ENCODE measurements at places on chromosomes 1 and 21.

GRCh38 chr1:189662190-189662589 lies 815.5 kb downstream of the BRINP3 start:
- DNase-seq, result no peak

DNA sequence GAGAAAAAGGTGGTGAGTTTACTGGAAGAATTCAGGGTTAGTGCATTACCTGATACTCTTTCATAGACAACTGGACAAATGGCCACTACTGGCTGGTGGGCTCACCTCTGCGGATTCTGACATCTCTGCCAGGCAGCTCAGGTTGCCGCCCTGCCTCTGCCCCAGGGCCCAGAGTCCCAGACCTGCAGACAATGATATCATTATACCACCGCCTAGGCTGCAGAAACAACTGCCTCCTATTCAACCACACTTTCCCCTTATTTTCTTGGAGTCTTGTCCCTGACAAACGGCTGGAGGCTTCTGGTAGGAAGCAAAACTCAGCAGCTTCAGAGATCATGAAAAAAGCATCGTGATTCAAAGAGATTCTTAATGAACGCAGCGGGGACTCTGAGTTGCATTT lies 37.0 kb downstream of the IRF2BP2 start:
- no peak for DNase-seq

- no peak for DNase-seq
Measured at GRCh38 chr1:112386731-112387346, 9.2 kb upstream of the CTTNBP2NL start.

DNA sequence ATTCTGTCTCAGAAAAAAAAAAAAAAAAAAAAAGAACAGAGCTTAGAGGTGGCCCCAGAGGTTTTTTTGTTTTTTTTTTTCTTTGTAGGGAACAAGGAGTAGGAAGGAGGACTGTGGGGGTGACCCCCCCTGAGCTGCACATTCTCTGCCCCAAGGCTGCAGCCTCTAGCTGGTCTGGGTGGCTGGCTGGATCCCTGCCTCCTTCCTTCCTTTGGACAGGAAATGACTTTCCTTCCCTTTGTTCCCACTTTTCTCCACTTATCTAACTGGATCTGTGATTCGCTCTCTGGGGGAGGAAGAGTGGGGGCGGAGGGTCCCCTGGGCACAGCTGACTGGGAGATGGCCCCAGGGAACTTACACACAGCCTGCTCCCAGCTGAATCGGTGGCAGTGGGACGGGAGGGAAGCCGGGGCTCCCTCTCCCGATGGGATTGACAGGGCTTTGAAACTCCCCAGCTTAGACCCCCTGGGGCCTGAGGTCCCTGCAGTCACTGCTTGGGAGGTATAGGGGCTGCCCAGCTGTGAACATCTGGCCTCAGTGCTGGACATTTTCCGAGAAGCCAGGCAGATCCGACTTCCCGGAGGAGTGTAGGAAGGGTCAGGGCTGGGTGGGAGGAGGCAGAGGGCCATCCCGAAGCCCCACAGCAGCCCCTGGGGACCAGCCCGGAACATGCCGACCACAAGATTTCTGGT lies 2.1 kb downstream of the FBLIM1 start:
- no peak for DNase-seq

DNA sequence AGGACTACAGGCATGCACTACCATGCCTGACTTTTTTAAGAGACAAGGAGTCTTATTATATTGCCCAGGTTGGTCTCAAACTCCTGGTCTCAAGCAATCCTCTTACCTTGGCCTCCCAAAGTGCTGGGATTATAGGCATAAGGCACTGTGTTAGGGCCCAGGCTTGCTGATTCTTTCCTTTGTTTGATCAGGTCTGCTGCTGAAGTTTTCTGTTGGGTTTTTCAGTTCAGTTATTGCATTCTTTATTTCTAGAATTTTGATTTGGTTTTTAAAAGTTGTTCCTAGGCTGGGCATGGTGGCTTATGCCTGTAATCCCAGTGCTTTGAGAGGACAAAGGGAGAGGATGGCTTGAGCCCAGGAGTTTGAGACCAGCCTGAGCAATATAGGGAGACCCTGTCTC lies 47.9 kb downstream of the C4BPA start:
- no peak for DNase-seq

DNA sequence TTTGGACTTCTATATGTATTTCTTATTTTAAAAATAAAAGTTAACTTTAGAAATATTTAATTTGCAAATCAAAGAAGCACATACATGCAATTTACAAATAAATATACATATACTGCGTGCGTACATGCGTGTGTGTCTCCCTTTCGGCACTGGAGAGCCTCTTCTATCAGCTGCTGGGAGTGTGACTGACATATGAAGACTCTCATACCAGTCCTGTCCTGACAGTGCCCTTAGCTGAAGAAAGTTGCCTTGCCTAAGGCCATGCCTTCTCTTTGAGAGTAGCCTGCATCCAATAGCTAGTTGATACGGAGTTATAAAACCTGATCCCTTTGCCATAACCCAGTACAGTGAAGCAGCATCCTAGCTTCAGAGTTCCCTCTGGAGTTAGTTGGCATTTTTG lies 282.4 kb upstream of the NEGR1 start:
- no peak for DNase-seq

Data from germinal center (tissue), 1 donor.